ENCODE measurements at places on chromosomes 2 and 18.

- no peak for DNase-seq
Measured at GRCh38 chr18:63315876-63316275, 3.7 kb downstream of the BCL2 start.

DNA sequence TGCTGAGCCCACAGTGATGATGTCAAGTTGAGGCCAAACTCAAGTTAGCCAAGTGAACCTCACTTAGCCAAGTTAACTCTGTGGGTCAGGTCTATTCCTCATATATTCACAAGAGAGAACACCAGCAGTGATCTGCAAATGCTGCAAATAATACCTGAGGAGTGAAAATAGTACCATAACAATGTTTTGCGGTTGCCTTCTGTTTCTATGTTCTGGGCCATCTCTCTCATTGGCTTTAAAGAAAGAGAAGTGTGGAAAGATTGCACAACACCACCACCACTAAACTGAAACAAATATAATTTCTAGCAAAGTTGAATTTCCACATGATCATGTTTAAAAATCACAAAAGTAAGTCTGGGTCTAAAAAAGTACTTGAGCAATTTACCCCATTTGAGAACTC lies 211.1 kb upstream of the GALNT5 start:
- no peak for DNase-seq

DNA sequence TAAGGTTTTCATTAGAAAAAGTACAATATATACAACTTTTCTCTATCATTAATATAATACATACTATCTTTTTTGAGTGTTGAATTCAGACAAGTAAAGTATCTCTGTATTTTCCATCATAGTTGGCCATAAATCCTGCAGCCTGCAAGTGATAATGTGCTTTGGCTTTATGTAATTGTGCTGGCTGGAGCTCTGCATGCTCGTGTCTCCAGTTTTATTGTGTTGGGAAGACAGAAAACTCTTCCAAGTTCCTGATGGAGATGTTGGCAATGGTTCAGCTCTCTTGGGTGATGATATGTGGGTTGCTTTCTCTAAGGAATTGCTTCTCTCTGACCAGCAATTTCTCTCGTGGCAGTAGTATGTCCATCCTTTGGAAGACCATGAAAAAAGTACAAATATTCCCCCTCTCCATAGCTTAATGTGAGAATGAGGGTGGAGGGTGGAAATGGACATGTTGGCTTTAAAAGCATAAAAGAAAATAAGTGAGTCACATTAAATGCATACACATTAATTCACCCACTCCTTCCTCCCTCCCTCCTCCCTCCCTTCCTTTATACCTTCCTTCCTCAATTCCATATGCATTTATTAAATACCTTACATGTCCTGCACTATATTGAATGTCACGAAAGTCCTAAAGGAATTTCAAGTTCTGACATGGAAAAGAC lies 344.2 kb downstream of the MTX2 start:
- DNase-seq = peak; percentile 44

DNA sequence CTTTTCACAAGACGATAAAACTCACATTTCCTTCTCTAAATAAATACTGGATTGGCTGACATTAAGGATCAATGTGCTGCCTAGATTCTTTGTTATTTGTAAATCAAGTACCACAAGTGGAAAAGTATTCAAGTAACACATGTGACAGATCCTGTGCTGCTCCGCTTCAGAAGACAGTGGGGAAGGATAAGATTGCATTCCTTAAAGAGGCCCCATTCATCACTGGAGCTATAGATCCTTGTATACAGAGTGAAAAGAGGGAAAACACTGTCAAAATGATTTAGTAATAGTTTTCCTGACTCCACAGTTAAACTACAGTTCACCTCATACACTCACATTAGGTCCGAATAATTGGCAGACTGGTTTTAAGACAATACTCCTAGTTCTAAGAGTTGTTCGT lies 108.0 kb upstream of the CSRNP3 start:
- no peak for DNase-seq

- DNase-seq = no peak
Measured at GRCh38 chr2:60366135-60366712, 187.2 kb downstream of the BCL11A start.

DNA sequence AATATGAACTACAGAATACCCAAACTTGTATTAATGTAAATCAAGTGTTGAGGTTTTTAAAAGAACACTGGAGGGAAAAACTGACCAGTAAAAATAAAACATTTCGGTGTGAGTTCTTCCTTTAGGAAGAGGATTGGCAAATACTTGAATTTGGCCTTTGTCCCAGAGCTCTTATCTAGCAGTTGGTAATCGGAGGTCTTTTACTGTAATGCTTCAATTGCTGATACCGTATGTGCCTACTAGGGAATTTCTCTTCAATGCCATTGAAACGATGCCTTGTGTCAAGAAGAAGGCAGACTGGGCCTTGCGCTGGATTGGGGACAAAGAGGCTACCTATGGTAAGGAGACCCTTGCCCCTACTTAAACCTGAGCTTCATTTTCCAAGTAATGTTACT lies 4.1 kb downstream of the RRM2 start:
- DNase-seq = no peak

DNA sequence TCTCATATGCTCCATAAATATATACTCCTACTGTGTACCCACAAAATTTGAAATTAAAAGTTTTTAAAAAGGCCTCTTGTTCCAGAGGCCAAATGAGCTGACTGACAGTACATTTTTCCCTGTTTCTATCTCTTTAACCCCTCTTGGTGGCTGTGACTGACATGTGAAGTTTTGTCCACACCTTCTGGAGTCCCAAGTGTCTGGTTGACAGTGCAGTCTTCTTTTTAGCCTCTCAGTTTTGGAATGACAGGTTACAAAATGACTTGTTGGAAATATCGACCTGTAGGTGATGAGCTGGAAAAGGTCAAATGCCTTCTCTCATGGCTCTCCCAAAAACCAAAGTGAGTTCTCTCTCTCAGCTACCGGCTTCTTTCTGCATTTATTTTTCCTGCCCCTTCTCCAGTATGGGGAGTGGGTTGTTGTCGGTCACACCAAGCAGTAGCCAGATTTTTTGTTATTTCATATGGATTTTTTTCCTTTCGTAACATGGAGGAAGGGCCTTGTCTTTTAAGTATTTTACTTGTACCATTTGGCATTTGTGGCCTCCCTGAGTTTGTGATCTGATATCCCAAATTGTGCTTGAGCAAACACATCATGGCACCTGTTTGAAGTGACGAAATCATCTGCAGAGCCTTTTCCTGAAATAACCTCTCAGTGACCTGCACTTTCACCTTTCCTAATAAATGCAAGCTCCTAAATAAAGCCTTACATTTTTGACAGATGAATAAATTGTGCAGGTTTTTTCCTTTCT lies 143.9 kb downstream of the ESCO1 start:
- DNase-seq = no peak

- DNase-seq = peak; percentile 74
Measured at GRCh38 chr18:74081966-74082741, 65.5 kb downstream of the FBXO15 start.

DNA sequence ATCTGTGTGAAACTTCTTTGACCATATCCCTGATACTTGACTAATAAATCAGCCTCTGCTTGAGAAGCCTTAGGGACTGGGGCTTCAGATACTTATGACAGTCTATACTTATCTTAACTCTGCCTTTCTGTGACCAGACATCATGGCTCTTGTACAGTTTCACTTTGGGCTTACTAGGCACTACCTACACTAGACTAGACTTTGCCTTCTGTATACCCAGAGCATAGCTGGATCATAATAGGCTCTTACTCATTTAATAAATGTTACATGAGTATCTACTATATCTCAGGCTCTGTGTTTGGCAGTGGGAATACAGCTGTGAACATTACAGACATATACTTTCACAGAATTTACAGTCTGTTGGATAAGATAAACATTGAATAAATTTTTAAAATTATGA lies 9.0 kb downstream of the UGP2 start:
- DNase-seq = no peak

GRCh38 chr2:170715062-170715931 lies at the start of gene SP5:
SP5 (plus strand) TSS chr2:170715337; CDS start chr2:170715513, 176 bp downstream.
- DNase-seq = peak; percentile 67

DNA sequence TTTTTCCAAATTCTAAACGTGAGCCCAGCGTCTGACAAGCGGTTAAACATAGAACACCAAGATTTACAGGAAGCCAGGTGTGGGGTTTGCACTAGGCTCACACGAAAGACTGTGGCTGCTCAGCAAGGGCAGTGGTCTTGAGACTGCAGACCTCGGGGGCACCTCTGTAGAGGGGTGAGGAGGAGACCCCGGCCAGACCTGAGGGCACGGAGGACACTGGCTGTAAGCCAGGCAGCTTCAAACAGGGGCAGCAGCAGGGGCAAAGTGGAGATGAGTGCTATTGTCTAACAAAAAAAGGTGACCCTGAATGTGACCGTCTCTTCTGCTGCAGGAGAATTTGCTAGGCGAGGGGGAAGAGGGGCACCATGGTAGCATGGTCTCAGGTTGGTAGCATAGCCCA lies 140.3 kb downstream of the CYP26B1 start:
- DNase-seq = peak; percentile 4

DNA sequence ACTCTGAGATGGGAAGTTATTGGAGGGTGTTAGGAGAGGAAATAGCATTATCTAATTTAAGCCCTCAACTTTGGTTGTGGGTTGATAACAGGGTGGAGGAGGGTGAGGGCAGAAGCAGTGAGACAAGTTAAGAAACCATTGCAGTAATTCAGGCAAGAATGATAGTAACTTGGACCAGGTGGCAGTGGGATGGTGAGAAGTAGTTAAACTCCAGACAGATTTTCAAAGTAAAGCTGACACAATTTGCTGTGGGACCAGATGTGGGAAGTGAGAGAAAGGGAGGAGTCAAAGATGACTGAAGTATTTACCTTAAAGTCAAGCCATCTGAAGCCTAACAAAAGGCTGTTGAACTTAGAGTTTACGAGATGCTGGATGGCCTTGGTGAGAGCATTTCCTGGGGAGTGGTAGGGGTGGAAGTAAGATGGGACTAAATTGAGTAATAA lies 163.2 kb upstream of the KLF7 start:
- no peak for DNase-seq

- DNase-seq = no peak
Measured at GRCh38 chr2:239363946-239364637, 36.7 kb downstream of the HDAC4 start.

- no peak for DNase-seq
Measured at GRCh38 chr2:98554116-98554861, 54.0 kb downstream of the COA5 start.

GRCh38 chr2:24809316-24810007 lies 16.2 kb downstream of the CENPO start:
- no peak for DNase-seq

- DNase-seq = no peak
Measured at GRCh38 chr2:120656273-120656950, 79.3 kb upstream of the GLI2 start.

DNA sequence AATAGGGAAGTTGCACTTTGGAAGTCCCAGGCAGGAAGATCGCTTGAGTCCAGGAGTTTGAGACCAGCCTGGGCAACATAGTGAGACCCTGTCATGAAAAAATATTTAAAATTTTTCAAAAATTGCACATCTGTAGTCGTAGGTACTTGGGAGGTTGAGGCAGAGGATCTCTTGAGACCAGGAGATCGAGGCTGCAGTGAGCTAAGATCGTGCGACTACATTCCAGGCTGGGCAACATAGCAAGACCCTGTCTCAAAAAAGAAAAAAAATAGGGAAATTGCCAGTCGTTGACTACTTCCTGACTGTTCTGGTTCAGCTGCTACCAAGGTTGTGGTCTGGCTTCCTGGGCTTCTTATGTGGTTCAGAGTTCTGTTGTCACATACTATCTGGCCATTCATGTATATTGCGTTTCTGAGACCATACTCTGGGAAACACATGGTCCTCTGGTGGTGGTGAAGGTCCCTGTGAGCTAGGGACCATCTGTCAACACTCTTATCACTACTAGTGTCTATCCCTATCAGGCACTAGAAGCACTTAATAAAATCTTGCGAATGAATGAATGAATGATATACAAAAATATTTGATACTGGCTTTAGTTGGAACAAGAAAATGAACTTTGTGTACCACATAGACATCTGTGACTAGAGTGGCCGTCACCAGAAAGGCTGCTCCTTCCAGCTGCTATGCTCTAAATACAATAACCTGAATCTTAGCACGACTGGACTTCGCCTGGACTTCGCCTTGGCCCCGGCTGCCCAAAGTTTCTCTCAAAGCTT lies 861 bp upstream of the KLHL23 start:
- DNase-seq = peak; percentile 19

- DNase-seq = peak; percentile 56
Measured at GRCh38 chr2:216620786-216621185, 12.4 kb upstream of the IGFBP2 start.

DNA sequence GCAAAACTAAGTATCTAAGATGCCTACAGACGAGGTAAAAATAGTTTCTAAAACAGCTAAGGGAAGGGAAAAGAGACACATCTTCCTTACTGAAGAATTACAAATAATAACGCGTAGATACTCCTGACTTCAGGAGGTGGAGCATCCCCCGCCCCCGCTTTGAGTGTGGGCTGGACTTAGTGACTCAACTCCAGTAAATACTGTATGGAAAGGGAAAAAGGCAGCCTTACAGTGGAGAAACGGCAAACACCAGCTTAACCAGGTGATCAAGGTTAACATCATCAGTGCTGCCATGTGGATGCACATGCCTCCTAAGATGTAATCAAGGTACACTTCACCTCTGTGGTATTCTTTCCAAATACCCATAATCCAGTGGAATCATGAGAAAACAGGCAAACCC lies 47.9 kb downstream of the HADHB start:
- no peak for DNase-seq

DNA sequence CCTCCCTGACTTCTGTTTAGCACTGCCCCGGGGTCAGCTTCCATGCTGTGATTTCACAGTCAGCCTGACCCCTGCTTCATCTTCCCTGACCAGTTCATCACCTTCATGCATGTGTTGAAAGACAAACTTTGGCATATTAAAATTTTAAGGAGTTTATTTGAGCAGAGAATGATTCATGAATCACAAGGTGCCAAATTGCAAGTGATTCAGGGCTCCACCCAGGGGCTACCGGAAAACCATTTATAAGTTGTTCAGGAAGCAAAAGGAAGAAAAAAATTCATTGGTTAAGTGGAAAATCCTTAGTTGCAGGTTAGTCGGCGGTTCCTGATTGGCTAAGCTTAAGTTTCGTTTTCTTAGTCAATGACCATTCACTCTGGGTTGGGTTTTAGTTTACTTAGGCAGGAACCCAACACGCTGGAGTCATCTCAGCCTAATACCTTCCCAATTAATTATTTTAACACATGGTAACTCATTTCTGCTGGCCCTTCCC lies 10.6 kb downstream of the IL1F10 start:
- no peak for DNase-seq

- peak; percentile 23 for DNase-seq
Measured at GRCh38 chr2:202376460-202377206, 506 bp downstream of the BMPR2 start.

DNA sequence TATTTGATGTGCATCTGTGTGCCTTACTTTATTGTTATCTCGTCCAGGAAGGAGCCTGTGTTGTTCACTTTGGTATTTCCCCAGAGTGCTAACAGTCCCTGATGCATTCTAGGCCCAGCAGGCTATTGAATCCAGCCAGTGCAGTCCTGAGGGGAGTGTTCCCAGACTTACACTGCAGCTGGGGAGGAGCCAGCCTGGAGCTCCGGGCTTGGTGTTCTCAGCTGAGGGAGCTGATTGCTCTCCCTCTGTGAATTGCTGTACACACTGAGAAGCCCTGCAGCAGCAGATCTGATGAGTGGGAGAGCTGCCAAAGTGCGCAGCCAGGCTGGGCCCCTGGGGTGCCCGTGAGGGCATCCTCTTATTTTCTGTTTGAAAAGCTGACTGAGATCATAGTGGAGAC lies 159.2 kb downstream of the GALNT3 start:
- DNase-seq = no peak
